ENCODE measurements at places on chromosomes 6 and 20. TPM values are rescaled to one million over a fixed set of nuclear protein-coding genes. Genes with fewer than 3 reads are reported as not detected.

Gene FAM209B
- 3.9 TPM for total RNA-seq

Gene ENPP3
- total RNA-seq = 0.22 TPM

Gene MUC22
- not detected for total RNA-seq

Gene VIP
- not detected for total RNA-seq

Gene ENPP1
- total RNA-seq = 0.08 TPM

Gene MTHFD1L
- 9.7 TPM for total RNA-seq

Gene GINS1
- 0.17 TPM for total RNA-seq

Gene FUT9
- not detected for total RNA-seq

Gene KCNQ5
- total RNA-seq = 2.1 TPM

GRCh38 chr6:56891754-56892153 is 63.2 kb upstream of the BEND6 start:
- DNase-seq = no peak

DNA sequence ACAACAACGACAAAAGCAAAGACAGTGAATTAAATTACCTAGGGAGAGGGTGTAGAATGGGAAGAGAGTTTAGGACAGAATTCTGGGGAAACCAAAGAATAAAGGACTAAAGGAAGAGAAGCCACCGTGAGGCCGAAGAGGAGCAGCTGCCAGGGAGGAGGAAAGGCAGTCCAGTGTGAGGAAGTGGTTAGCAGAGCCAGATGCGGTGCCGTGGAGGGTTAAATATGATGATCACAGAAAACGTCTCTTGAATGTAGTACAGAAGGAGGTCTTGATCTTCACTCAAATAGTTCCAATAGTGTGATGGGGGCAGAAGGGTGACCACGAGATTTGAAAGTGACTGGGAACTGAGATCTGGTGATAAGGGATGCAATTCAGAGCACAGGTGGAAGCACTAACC is 67.7 kb downstream of the TMEM244 start:
- no peak for DNase-seq

DNA sequence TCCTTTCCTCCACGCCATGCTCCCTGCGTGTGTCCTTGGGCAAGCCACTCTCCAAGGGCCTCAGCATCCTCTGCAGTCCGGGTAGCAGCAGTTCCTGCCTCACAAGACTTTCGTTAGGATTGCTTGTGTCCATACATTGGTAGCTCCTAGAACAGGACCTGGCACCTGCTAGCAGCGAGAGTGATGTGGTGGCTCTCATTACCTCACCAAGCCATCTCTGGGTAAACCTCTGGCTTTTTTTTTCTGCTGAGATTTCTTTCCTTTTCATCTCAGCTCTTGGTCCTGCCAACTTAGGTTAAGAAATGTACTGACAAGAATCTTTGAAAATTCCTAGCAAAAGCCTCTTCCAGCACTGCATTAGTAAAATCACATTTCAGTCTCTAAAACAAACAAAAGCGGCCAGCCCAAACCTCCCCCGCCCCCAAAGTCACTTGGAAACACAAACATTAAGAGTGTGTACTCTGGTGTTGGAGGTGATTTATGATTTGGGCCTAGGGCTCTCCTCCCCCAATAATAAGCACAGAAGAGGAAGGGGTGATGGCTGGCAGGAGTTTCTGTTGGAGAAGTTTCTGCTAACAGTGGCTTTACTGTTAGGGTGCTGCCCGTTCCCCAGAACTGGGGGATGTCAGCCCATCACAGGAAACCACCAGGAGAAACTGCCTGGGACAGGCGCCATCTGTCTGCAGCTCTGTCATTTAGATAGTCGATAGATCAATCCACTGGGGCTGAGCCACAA is 199.2 kb downstream of the CD83 start:
- peak; percentile 33 for DNase-seq

DNA sequence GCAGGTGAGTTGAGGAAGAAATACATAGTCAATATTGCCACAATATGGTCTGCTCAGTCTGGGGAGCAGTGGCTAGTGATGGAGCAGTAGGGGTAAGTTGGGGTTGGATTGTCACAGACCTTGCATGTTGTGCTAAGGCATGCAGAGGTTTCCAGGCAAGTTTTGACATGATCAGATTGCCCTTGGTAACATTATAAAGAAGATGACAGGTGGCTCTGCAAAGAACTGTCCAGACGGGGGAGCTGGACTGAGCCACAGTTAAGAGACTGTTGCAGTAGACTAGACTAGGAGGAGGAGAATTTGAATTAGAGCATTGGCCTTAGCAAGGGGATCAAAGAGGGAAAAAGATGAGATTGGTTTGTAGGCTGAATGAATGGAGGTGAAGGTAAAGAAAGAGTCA is 23.4 kb downstream of the ATRN start:
- DNase-seq = no peak

DNA sequence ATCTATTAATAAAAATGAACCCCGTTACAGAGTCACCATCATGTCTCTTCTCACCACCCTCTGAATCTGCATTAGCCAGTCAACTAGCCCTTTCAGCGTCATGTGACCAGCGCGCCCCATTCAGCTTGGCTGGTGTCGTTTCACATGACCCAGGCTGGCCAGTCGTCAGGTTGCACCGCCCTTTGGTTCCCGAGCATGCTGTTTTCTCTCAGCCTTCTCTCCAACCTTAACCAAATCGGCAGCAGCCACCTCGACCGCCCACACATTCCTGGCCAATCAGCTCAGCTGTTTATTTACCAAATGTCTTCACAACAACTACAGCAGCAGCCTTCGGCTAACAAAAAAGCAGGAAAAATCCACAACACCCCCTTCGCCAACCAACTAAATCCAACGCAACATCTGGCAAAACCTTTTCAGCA is 5.6 kb downstream of the SRSF3 start:
- peak; percentile 75 for DNase-seq

- no peak for DNase-seq
These were observed 219.8 kb downstream of the TFAP2A start for GRCh38 chr6:10194816-10195672.

DNA sequence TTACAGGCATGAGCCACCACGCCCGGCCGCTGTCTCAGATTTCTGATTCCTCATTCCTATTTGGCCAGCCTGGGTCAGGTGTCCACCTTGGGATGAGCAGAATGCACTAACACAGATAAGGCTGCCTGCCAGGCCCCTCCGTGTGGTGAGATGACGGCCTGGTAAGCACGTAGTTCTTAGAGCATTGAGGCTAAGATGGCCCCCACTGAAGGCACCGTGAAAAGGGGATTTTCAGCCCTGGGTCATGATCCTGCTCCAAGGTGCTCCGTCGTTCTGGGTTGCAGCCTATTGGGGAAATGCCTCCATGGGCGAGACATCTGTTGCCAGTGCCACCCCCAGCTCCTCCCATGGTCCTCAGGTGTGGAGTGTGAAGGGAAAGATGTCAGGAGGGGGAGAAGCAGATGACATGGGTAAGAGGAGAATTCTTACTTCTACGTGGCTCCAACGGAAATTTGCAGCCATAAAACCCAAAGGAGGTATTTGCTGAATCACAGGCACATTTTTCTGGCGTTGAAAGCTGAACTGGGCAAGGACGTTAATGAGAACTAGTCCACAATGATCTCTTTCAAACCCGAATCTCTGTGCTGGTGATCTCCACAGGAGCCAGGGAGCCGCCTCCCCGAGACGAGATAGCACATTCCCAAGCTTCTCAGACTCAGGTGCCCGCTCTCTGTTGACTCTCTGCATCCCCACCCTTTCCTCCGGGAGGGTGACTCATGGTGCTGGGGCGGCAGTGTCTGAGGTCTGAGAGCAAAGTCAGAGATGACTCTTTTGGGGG is 34.0 kb upstream of the BMP6 start:
- no peak for DNase-seq

DNA sequence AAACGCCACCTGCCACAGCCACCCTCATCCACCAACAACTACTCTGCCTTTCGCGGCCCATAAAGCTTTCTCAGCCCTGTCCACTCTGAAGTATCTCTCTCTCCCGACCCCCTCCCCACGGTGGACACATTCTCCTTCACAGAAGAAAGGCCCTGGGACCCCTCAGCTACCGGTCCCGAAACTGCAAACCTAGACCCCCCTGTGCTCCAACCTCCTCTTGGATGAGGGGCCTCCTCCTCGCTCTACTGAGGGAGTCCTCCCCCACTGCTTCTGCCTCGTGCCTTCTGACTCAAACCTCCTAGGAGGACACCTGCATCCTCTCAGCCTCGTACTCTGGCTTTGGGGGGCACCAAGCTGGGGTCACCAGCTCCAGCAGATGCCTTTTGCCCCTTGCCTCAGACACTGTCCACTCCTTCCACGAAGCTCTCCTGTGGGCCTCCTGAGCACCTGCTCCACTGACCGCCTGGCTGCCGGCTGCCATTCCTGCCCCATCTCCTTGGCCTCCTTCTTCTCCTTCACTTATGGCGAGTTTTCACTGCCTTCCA is 24.9 kb downstream of the RNASET2 start:
- no peak for DNase-seq

DNA sequence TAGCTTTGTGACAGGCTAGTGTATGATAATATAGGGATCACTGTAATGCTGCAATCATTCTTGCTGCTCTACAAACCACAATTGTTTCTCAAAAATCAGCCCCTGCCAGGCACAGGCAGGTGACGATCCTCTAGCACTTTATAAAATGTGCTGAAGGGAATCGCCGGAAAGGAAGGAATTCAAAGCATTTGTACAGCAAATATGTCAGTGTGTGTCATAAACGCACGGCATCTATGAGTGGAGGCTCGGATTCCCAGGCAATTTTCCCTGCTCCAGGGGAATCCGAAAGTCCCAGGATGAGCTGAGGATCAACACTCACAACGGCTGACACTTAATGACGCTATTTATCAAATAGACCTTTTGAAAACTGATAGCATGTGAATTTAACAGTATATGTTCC is 1.4 kb downstream of the PHACTR1 start:
- DNase-seq = no peak

DNA sequence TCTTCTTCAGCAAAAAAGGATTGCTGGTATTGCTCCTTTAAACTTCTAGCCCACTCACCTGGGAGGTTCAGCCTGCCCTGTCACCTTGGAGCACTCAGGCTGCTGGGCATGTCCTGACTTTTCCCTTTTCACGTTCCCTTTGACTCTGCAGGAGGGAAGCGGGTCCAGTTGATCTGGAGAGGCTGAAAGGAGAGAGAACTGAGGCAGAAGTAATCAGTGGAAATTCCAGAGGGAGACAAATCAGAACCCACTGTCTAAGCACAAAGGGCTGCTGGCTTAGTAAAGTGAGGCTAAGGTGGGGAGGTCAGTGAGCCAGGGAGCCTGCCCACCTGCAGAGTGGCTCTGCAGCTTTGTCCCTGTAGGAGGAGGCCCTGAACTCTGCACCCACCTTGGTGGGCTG is 9.7 kb upstream of the SYNDIG1 start:
- DNase-seq = no peak

DNA sequence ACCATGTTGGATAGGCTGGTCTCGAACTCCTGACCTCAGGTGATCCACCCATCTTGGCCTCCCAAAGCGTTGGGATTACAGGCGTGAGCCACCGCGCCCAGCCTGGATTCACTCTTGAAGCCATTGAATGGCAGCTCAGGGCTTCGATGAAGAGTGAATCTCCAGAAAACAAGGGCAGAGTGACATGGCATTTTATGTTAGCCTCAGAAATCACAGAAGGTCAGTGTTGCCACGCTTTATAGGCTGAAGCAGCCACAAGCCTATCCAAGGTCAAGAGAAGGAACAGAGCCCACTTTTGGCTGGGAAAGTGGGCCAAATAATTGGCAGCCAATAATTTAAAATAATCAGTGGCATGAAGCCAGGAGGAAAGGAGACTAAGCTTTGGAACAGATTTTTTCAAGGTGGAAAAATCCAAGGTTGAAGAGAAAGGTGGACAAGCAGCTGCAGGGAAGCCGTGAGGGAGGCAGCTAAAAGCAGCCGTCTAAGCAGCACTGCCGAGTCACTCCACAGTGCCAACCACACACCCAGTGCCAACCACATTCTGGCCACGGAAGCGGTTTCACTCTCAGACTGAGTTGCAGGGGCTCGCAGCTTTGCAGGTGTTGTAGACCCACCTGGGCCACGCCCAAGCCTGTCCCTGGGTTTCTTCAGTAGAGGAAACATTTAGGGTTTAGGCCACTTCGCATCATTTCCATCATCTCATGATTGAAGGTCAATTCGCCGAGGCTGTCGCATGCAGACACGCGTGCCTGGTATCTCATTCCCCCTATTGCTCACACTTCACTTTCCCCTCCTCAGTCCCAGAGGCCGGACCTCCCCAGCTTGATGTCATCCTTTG is 17.4 kb upstream of the AVP start:
- DNase-seq = peak; percentile 50

- no peak for DNase-seq
These were observed 325.6 kb upstream of the RUNX2 start for GRCh38 chr6:45002390-45003105.

- no peak for DNase-seq
These were observed 22.4 kb downstream of the SDCBP2 start for GRCh38 chr20:1306316-1307135.

DNA sequence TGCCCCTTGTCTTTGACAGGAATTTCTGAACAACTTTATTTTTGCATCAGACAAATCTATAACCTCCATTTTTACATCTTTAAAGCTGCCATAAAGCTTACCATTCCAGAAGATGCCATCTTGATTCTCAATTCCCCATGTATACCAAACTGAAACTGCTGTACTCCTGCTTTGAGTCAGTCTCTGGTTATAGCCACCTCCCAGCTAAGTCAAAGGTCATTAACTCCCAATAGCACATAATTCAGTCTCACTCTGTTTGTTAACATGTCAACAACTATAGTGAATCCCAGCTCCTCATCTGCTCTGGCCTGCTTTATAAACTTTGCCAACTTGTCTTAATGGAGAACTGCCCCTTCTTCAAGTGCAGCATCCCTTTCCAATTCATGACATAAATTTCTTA is 343.6 kb downstream of the FRK start:
- no peak for DNase-seq

- peak; percentile 94 for DNase-seq
These were observed 92.4 kb downstream of the PRND start for GRCh38 chr20:4813863-4814695.

GRCh38 chr20:59772931-59773913 is 160.2 kb downstream of the SYCP2 start:
- DNase-seq = no peak

- DNase-seq = no peak
These were observed 289.9 kb downstream of the CD109 start for GRCh38 chr6:73985891-73986290.

GRCh38 chr6:123001540-123001939 is 5.5 kb downstream of the CLVS2 start:
- DNase-seq = no peak

GRCh38 chr20:54197621-54198604 is 10.0 kb upstream of the PFDN4 start:
- DNase-seq = no peak

DNA sequence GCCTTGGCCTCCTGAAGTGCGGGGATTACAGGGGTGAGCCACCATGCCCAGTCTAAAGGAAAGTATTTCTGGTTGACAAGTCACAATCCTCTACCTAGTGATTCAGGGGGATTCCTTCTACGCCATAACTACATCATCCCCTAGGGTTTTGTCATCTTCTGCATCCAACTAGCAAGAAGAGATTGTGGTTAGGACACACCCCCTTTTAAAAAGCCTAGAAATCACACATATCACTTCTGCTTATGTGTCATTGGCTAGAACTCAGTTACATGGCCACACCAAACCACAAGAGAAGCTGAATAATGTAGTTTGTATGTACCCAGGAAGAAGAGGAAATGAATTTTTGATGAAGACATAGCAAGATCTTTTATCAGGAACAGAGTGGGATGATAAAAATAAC is 14.7 kb upstream of the CHD6 start:
- DNase-seq = no peak

Measured in CD4-positive, alpha-beta T cell (primary cell).